NCI-H187 treated with DMSO at 0.1 percent for 48 hours (cell line): ENCODE measurements at places on chromosomes 12 and 14.

GRCh38 chr12:8916154-8916553 is 1.8 kb downstream of the PHC1 start:
- DNase-seq = no peak

DNA sequence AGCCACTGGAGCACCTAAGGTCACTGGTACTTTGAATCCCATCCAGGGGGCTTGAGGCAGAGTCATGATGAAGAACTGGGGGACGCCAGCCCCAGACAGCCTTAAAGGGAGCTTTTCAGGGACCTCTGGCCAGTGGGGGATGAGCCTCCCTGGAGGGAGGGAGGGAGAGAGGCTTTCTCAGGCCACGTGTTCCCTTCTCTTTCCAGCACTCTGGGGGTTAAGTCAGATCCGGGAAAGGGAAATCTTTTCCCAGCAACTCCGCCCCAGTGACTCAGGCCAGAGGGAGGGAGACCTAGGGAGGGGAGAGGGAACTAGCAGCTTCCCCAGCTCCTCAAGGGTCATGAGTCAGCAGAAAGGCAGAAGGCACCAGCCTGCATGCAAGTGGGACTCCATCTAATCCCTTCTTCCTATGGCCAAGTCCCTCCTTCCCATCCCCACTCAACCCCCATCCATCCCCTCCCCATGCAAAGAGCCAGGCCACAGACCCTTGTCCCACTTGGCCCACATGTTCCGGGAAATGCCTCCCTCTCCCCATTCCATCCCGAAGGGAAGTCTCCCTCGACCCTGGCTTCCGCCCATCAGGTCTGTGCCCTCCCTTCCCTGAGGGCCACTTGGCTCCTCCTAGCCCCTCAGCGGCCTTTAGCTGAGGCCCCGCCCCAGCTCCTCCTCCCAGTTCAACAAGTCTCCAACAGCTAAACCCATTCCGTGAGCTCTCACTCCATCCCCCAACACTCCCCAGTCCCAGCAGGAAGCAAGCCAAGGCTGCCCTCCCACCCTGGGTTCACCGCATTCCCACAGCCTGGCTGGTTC is 5.6 kb downstream of the TNFRSF1A start:
- peak; percentile 57 for DNase-seq

DNA sequence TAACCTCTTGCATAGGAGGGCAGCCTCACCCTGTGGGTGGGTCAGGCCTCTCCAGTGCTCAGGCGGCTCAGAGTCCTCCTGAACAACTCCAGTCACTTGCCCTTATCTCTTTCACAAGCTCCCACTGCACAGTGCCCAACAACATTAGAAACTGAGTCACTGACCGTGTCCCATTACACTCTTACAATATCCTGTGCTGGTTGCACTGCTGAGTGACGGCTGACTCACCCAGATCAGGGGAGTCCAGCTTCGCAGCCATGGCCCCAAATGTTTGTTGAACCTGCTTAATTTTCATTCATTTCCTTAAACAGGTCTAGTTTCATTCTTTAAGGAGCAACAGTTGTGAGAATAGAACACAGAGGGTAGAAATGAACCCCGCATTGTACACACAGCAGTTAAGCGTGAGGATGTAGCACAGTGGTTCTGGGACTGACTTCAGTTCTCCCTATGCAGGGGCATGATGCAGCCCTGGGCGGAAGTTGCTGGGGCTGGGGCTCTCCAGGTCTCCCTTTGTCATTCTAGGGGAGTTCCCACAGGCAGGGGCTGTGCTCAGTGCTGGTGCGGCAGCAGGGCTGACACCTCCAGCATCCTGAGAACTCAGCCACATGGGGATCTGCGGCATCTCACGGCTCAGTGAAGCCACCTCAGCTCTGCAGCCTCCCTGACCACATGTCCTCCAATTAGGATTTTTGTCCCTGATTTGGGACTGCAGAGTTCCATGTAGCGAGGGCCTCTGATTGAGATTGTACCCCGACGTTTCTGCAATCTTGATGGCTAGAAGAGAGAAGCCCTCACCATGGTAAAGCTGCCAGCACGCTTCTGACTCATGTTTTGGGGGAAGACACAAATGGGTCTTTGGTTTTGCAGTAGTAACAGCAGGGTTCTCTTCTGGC is 16.1 kb downstream of the GPR68 start:
- no peak for DNase-seq

- no peak for DNase-seq
These were observed 33.5 kb downstream of the SLC15A4 start for GRCh38 chr12:128790221-128790620.

- DNase-seq = no peak
These were observed 66.4 kb downstream of the PAPOLA start for GRCh38 chr14:96568621-96569020.

DNA sequence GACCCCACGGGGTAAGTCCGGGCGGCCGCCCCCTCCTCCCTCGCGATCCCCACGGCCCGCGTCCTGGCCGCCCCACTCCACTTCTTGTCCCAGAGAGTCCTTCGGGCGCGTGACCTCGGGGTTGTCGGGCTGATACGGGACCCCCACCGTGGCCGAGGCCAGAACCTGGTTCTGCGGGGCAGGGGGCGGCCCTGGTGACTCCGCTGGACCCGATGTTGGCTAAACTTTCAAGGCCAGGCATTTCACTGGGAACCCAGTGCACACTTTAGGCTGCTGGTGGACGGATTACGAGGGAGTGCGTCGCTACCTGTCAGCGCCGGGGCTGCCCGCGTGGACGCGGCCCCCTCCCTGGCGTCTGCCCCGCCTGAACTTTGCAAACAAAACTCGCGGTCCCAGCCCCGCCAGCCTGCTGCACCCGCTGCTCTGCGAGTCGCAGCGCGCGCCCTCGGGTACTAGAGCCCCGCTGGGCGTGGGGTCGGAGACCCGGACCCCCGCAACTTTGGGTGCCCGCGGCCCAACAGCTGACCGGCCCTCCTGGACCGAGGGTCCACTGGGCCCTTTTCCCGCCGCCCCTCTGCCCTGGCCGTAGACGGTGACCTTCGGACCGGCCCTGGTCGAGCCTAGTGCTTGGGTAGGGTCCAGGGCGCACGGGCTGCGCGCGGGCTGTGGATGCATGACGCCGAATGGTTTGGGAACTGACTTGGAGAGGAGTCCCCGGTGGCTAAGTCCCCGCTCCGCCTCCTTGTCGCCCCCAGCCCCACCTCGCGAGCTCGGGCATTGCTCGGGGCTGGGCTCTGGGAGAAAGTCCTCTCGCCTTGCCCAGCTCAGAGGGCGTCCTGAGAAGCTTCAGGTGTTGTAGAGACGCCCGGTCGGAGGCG is 624 bp downstream of the RIN3 start:
- DNase-seq = no peak

DNA sequence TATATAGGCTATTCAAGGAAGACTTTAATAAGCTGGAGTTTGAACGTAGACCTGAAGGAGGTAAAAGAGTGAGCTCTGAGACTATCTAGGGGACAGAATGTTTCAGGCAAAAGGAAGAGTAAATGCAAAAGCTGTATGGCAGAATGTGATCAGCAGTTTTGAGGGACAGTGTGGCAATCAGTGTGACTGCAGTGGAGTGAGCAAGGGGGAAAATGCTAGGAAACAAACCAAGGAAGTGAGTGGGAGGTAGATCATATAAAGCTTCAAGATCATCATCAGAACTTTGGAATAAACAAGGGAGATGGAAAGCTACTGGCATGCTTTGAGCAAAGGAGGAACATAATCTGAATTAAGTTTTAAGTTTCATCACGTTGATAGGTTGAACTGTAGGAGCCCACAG is 67.5 kb upstream of the BTG1 start:
- DNase-seq = no peak

DNA sequence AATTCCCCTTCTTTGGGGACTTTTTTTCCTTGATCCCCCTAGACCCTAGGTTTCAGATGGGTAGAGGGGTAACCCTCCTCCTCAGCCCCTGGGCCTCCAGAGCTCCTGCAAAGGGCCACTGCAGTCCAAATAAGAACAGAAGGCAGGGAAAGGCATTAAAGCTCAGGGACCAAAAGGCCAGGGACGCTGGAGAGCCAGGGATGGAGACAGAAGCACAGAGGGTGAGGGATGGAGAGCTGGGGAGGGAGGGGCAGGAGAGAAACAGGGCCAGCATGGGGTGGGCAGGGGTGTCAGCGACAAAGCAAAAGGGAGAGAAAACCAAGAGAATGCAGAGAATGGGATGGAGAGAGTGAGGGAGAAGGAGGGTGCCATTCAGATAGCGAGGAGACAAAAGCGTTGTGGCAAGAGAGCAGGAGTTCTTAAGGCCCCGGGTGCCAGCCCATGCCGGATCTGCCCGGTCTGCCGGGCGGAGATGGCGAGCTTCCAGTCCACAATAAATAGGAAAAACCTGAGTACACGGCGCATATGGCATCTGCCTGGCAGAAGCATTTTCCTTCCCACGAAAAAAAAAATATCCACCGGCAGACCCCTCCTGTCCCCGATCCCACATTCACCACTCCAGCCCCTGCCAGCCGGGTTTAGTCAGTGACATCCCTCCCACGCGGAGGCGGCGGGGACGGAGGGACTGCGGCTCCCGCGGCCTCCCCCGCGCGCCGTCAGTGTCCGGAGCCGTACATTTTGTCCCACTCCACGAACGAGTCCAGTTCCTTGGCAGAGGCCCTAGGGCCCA is 28.6 kb downstream of the FIGNL2 start:
- no peak for DNase-seq

GRCh38 chr14:99664058-99664936 is 19.4 kb downstream of the HHIPL1 start:
- DNase-seq = no peak
